Esophagus mucosa (tissue), 1 donor: ENCODE measurements at places on chromosomes 16 and 17.

GRCh38 chr16:66262253-66263167 lies 104.0 kb upstream of the CDH5 start:
- peak; percentile 34 for ATAC-seq

- no peak for ATAC-seq
Observed at GRCh38 chr16:89034971-89035668, 58.1 kb upstream of the CBFA2T3 start.

- no peak for ATAC-seq
Observed at GRCh38 chr16:1665829-1666228, 12.2 kb upstream of the JPT2 start.

DNA sequence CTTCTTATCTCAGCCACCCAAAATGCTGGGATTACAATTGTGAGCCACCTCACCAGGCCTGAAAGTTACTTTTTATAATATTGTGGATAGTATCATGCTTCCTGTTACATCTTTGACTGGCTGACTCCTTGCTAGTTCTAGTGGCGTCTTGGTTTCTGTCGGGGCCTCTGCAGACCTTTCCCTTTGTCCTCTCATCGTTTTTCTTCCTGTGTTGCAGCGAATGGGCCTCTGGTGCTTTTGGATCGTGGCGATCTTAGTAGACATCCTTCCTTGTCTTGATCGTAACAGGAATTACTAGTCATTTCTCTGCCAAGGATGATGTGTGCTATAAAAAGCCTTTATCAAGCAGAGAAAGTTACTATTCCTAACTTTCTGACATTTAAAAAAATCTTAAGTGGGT lies 20.8 kb downstream of the ASPSCR1 start:
- no peak for ATAC-seq

- ATAC-seq = peak; percentile 47
Observed at GRCh38 chr17:14699574-14700185, 398.8 kb downstream of the HS3ST3B1 start.

- peak; percentile 66 for ATAC-seq
Observed at GRCh38 chr17:80845863-80846671, 145.6 kb upstream of the CHMP6 start.

DNA sequence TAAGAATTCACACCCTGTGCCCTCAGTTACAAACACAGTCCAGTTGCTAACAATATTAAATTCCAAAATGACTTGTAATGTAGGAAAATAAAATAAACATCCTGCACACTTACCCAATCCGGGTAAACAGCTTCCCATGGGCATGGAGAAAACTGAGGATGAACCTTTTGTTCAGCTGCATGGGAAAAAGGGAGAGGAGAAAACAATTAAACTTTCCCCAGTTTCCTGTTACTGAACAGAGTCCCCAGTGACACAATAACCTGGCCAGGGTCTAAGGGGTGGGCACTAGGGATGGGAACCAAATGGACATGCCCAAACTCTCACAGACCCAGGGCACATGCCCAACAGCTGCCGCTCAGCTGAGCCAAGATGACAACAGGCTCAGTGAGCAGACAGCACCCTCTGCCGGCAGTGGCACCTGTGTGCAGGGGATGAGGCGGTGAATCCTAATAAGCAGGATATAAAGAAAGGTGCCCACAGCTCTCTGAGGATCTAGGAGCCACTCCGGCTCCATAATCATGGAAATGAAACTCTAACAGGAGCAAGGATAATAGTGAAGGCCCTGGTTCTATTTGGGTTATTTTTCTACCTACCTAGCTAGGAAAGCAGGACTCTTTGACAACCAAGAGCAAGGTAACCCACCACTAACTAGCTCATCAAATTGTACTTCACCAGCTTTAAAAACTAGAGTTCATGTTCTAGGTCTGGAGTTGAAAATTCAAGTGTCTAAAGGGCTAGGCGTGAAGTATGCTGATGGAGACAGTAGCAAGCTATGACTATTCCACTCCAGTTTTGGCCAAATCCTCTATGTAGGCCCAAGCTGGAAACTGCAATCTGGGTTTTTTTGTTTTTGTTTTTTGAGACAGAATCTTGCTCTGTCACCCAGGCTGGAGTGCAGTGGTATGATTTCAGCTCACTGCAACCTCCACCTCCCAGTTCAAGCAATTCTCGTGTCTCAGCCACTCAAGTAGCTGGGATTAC lies 58.8 kb downstream of the SMG6 start:
- ATAC-seq = peak; percentile 93

- no peak for ATAC-seq
Observed at GRCh38 chr16:87535855-87536794, 43.3 kb upstream of the ZCCHC14 start.

DNA sequence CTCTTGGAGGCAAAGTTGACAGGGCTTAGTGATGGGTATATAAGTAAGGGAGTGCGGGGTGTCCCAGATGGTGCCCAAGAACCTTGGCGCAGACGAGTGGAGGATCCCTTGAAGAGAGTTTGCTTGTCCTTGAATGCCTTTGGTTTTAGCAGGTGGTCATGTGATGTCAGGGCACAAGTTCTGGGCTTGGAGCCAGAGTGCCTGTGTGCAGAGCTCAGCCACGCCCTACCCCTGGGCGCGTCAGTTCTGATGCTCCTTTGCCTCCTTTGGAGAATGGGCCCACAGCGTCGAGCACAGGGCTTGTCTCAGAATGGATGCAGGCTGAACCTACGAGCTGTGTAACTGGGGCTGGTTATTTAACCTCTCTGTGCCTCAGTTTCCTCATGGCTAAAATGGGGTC lies 412.2 kb upstream of the EEF2KMT start:
- peak; percentile 74 for ATAC-seq

- ATAC-seq = no peak
Observed at GRCh38 chr17:63191610-63192009, 225.6 kb downstream of the TANC2 start.

GRCh38 chr16:5977329-5977728 lies 879.7 kb upstream of the EEF2KMT start:
- ATAC-seq = no peak

DNA sequence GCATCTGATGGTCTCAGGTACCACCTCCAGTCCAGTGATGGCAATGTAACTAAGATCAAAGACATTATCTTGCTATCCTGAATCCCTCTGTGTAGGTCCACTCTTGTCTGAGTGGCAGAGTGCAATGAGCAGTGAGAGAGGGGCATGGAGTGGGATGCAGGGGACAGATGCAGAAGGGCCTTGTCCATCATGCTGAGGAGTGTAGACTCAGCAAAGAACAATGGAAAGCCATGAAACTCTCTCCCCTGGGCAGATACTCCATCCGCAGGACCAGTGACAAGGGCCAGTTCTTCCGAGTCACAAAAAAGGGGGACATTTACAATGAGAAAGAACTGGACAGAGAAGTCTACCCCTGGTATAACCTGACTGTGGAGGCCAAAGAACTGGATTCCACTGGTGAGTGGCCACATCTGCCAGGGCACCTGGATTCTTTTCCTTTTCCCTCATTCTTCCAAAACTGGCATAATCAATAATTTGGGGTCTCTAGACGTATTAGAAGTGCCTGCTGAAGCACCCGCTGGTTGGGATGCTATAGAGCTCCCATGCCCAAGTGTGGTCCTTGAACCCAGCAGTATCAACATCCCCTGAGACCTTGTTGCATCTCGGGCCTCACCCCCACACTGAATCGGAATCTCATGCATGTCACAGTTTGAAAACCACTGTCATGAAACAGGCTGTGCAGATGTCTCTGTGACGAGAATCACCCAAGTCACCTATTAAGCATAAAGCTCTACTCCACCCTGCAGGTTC lies 29.5 kb downstream of the CDH5 start:
- no peak for ATAC-seq

- peak; percentile 16 for ATAC-seq
Observed at GRCh38 chr17:63445571-63445953, 544 bp downstream of the CYB561 start.

- ATAC-seq = peak; percentile 78
Observed at GRCh38 chr17:17737961-17738894, 57.0 kb downstream of the RAI1 start.

DNA sequence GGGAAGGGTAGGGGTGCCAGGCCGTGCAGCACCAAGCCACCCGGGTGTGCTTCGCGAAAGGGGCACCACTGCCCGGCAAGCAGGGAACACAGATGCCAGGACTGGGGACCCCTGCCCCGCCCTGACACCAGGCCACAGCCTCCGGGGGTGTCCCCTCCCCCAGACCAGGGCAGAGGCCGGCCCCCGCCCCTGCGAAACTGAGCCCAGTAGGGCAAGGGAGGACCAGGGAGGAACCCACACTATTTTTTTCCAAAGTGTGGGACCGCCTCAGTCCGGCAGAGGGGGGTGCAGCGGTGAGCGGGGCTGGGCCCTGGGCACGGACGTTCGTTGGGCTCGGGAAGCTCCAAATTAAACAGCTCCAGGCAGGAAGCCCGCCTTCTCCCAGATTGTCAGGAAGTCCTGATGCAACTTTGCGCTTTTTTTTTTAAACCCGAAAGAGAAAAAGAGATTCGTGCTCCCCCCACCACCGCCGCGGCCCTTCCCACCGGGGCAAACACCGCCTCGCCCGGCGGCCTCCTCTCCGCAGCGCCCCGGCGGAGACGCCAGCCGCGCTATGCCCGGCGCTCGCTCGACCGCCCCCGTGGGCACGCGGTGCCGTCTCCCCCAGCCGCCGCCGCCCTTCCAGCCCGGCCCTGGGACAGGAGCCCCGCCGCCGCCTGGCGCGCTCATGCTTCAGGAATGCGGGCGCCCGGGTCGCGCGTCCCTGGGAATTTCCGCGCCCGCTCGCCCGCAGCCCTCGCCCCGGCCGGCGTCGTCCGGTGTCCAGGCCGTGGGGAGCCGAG lies 755 bp downstream of the PIEZO1 start:
- ATAC-seq = peak; percentile 48

- ATAC-seq = peak; percentile 59
Observed at GRCh38 chr16:73864868-73865267, 431.7 kb upstream of the PSMD7 start.

GRCh38 chr17:27578718-27579085 lies 52.3 kb upstream of the LGALS9 start:
- ATAC-seq = no peak

DNA sequence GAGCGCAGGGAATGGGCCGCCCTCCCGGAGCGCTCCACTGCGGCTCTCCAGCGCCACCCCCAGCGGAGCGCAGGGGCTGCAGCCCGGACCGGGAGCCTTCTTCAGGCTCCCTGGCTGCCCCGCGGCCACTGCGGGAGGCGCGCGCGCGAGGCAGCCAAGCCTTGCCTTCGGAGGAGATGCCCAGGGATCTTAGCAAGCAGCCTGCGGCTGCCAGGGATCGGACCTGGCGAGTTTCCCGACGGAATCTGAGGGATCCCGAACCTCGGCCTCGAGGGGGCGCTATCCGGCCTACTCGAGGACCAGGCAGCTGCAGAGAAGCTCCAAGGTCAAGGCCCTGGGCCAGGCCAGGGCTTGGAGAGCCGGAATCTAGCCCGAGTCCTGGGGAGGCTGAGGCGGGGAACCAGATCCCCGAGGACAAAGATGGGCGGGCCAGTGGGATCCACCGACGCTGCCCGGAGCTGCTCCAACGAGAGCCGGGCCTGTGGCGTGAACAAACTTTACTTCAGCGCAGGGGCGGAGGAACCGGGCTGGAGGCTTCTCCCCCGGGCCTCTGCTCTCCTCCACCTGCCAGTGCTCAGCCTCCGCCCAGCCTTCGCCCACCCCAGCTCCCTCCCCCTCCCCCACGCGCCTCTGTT lies at the start of gene IRX6:
IRX6 (plus strand) TSS at position 567 of the 635 bp plus-strand sequence. CDS start 889 bp downstream, outside the sequence.
- ATAC-seq = peak; percentile 55

DNA sequence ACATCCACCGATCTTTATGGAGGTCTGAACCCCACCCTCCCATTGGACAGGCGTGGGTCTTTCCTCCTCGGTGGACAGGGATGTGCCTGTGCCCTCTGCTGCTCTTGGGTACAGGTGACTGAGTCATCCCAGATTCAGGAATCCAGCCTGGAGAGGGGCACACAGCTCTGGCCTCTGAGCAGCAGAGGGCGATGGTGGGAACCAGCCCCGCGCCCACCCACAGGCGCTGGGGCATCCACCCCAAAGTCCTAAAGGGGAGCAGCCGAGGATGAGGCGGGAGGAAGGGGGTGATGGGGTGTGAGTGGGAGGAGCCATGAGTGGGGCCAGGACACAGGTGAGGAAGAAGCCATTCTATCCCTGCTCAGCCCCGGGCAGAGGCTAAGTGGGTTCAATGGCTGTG lies 35.0 kb downstream of the ENGASE start:
- no peak for ATAC-seq

GRCh38 chr16:2532494-2533141 lies 1.4 kb upstream of the CEMP1 start:
- ATAC-seq = peak; percentile 43

GRCh38 chr16:82886146-82886545 lies 259.4 kb downstream of the CDH13 start:
- no peak for ATAC-seq

- ATAC-seq = no peak
Observed at GRCh38 chr16:15954814-15955151, 5.4 kb downstream of the ABCC1 start.

DNA sequence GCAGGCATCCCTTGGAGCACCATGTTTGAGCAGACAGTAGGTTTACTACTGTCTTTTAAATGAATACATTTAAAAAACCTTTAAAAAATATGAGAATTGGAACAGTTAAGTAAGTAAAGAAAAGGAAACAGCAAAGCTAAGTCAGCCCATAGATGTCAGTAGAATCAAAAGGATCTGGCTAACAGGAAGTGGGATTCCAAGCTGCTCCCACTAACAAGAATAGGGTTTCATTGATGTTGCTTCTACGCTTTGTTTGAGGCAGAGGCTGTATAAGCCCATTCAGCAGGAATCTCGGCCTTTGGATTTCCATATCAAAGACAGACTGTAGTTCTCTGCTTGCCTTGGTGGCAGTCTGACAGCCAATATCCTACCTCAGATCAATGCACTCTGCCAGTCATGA lies 122.9 kb upstream of the ELAC2 start:
- no peak for ATAC-seq
